Fibroblast of skin of abdomen (primary cell): ENCODE measurements at places on chromosomes 5 and 9.

DNA sequence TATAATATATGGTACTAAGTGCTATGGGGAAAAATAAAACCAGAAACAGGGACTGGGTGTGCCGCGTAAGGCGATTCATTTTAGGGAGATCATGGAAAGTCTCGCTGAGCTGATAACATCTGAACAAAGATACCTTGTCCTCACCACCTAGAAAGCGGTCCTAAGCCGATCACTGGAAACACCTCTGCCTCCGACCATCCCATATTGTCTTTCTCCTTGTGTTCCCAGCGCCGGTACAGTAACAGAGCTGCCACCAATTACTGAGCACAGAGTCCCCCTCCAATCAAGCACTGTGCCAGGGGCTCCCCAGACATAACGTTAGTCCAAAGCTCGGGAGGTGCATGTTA is 704 bp downstream of the CCDC112 start:
- no peak for DNase-seq

GRCh38 chr5:99141534-99142128 is 212.8 kb upstream of the CHD1 start:
- no peak for DNase-seq

GRCh38 chr5:145558288-145558687 is 276.9 kb downstream of the PRELID2 start:
- DNase-seq: no peak

GRCh38 chr9:83714329-83714728 is 6.6 kb upstream of the UBQLN1 start:
- no peak for DNase-seq

GRCh38 chr5:39891376-39891775 is 466.6 kb upstream of the DAB2 start:
- peak; percentile 26 for DNase-seq

DNA sequence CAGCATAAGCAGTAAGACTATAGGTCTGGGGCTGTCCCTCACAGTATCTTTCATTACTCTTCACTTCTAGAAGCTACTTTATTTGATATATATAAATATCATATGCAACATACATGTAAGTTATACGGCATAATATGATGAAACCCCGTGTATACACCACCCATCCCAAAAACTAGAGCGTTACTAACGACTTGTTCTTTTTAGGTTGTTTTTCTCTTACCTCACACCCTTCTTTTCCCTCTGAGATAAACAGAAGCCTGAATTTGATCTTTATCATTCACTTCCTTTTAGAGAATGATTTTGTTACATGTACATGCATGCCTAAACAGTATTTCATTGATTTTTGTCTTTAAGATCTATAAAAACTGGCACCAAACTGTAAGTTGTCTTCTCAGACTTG is 3.7 kb downstream of the TRMO start:
- DNase-seq: no peak

DNA sequence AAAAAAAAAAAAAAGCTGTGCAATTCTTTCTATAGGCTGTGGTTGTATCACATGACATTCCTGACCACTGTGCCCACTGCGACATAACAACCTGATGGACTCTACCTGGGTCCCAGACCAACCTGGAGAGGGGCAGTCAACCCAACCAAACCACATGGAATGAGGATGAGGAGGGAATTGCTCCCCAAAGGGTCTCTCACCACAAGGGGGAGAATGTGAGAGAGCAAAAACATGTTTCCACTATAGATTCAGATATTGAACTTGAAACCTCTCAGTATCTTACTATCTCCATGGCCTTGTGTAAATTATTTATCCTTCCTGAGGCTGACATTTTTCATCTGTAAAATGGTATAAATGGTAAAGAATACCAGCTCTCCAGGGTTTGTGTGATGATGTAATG is 66.9 kb upstream of the SV2C start:
- DNase-seq: no peak

DNA sequence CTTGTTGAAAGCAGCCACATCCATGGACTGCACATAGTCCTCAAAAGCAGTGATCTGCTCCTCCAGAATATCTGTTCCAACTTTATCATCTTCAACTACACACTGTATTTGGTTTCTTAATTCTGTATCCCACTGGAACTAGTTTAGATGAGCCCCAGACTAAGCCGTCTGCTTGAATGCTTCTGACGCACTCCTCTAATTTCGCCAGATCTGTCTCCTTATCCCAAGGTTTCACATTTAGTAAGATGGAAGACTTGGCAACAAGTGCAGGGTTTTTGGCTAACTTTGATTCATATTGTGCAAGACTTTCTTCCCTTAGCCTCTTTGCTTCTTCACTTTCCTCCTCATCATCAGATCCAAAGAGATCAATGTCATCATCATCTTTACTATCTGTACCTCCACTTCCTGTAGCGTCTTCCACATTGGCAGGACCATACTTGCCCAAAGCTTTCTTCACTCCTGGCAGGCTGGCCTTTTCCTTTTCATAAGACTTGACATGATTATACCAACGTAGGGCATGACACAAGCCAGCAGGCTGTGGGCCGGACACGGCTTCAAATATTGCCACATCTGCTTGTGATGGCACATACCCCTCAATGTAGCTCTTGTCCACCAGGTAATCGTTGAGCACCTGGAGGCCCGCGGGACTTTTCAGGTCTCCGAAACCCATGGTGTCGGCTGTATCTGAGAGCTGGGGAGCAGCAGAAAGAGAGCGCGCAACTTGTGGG is 56.2 kb upstream of the PIK3R1 start:
- DNase-seq: no peak

DNA sequence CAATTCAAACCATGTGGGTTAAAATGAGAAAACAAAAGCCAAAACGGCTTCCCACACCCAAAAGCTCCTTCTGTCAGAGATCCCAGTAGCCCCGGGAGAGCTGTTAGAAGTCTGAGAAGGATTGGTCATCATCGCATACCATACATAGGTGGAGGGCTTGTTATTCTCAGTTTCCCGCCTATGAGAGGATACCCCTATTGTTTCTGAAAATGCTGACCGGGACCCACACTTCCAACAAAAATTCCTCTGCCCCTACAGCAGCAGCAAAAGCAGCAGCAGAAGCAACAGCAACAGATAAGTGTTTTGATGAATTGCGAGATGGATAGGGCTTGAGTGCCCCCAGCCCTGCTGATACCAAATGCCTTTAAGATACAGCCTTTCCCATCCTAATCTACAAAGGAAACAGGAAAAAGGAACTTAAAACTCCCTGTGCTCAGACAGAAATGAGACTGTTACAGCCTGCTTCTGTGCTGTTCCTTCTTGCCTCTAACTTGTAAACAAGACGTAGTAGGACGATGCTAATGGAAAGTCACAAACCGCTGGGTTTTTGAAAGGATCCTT is at the start of gene TEK:
Gene TEK (plus strand): TSS at position 245 of the 561 bp plus-strand sequence. CDS start 366 bp downstream, outside the sequence.
- peak; percentile 53 for DNase-seq

- no peak for DNase-seq
Measured at GRCh38 chr9:80556631-80557030, 984.9 kb downstream of the TLE4 start.

DNA sequence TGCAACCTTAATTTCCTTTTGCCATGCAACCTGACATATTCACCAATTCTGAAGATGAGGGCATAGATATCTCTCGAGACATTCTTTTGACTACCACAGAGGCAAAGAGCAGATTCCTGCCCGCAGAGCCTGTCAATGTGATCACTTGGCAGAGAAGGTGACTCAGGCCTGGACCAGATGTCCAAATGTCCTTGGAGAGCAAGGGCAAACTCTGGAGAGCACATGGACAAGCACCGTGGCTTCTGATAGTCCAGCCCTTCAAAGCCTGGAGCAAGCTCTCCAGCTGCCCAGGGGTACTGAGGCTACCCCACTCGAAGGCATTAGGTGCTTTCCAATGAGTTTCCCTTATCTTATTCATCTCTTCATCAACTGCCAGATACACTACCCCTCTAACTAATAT is 50.4 kb upstream of the ALDH1B1 start:
- DNase-seq: no peak

- DNase-seq: no peak
Measured at GRCh38 chr5:60811105-60811504, 33.0 kb downstream of the ELOVL7 start.

GRCh38 chr9:79104951-79105350 is 466.8 kb upstream of the TLE4 start:
- no peak for DNase-seq

DNA sequence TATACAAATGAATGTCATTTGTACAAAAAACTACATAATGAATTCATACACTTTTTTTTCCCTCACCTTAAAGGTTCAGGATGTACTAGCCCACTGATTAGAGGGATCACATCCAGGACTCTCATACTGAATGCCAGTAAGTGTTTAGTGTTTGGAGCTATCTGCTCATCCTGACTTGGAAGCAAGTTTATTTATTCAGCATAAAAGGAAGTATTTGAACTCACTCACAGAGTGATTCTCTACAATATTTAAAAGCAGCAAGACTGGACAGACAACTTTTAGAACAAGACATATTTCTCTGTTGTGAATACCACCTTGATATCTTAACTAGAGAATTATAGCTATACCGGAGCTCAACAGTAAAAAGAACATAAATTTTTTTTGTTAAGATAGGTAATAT is 14.8 kb upstream of the IQGAP2 start:
- no peak for DNase-seq

GRCh38 chr5:180915924-180916323 is 17.0 kb downstream of the BTNL8 start:
- no peak for DNase-seq

DNA sequence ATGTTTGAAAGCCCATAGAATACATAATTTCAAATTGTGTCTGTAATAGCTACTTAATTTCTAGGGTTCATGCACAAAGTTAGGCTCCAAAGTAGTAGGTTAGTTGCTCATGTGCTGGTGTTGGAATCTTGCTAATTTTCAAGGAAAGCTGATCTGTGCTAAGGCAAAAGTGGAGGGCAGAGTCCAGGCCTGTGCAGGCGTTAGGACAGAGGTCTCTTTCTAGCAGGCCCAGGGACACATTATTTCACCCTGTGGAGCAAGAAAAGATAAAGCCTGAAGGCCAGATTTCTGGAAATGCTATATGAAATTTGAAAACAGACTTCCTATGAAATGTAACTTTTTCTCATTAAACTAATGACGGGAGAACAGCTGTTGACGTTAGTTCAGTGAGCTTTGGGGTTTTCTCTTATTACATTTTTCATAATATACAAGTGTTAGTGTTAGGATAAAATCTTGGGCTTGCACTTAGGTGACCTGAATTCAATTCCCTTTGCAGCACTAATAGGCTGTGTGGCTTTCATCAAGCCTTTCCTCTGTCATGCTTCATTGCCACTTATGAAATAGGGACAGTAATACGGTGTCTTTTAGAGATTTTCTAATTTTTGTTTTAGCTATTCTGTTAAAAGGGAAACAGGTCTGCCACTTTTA is 196.7 kb upstream of the HAPLN1 start:
- DNase-seq: no peak

DNA sequence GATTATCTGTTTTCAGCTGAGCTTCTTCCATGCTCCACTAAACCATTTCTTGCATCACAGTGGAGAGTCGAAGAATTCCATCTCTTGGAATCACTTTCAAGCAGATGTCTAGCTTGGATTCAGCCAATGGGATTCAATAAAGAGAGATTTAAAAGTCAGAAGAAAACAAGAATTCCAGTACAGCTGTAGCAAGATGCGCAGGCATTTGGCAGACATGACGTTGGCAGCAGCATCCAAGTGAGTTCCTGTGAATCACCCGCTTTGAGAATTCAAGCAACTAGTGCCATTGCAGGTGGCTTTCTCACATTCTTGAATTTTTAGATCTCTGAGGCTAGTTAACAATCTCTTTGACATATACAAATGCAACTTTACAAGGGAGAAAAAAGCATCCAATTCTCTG is 467.0 kb downstream of the CDH10 start:
- DNase-seq: no peak

GRCh38 chr9:16074963-16075362 is 522.1 kb downstream of the CCDC171 start:
- peak; percentile 62 for DNase-seq

DNA sequence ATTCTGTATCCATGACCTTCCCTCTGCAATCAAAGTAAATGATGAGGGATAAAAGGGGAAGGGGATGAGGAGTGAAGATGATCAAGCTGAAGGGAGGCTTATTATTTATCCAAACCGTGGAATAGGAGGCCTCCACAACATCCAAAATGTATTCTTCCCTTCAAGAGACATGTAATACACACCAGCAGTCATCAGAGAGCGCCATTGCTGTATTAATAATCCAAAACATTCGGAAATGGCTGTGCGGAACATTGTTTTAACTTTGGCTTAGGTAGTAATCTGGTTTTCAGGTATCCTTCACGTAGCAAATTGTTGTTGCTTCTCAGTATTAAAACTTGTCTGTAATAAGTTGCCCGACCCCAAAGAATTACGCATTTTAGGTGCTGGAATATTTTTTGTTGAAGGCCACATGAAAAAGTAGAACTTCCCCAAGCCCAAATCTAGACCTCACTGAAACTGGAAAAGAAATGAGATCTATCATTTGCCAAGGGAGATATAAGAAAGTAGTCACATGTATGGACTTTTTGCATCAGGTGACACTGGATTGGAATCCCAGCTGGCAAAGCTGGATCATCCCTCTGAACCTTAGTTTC is 2.6 kb upstream of the BOD1 start:
- peak; percentile 38 for DNase-seq

- DNase-seq: no peak
Measured at GRCh38 chr9:105158898-105159297, 85.6 kb upstream of the SLC44A1 start.

GRCh38 chr5:135657536-135658305 is 78.9 kb upstream of the CXCL14 start:
- no peak for DNase-seq

GRCh38 chr9:137456864-137457405 is 2.2 kb downstream of the NSMF start:
- DNase-seq: no peak

DNA sequence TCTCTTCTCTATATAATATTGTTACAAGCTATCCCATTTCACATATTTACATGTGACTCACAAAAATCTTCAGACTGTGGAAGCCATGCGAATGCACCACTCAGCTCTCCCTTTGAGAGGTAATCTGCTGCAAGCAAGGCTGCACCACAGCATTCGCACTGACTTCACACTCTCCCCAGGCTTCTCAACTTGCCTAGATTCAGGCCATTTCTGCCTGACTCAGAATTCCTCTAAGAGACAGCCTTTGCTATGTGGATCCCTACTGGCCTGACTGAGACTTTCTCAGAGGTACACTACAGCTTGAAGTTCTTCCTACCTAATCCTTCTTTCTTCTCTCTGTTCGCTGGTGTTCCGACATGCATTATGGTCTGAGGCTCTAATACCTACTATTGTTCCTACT is 21.1 kb upstream of the DMRTA1 start:
- DNase-seq: no peak

- peak; percentile 52 for DNase-seq
Measured at GRCh38 chr9:32551276-32552051, 663 bp upstream of the SMIM27 start.

DNA sequence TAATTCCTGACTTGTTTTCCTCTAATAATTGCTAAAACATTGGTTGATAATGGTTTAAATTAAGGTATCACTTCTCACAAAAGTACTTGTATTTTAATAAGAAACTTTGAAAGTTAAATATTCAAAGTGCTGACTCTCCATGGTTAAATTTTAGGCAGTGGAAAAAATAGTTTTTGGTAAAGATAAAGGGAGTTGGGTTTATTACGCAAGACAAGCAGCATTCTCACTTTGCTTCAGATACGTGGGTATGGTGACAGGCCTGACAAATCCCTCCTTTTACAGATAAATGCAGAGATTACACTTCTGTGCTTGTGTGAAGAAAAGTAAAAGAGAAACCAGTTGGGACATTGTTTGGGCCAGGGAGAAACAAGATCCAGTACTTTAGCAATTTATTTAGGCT is 14.5 kb upstream of the FAM170A start:
- DNase-seq: no peak

- no peak for DNase-seq
Measured at GRCh38 chr9:137234758-137235423, 4.2 kb downstream of the SLC34A3 start.
